ENCODE measurements at places on chromosomes 13 and 19. TPM values are rescaled to one million over a fixed set of nuclear protein-coding genes. Genes with fewer than 3 reads are reported as not detected.

FFAR1 gene
- not detected for total RNA-seq

FFAR3 gene
- not detected for total RNA-seq

DCLK1 gene
- 0.76 TPM for total RNA-seq

KLK14 gene
- 0.41 TPM for total RNA-seq

CRX gene
- not detected for total RNA-seq

MCEMP1 gene
- not detected for total RNA-seq

ZNF415 gene
- not detected for total RNA-seq

KLK10 gene
- total RNA-seq: 0.27 TPM

URI1 gene
- 87.9 TPM for total RNA-seq

TNNT1 gene
- total RNA-seq: 114 TPM

ONECUT3 gene
- total RNA-seq: not detected

VSTM2B gene
- total RNA-seq: 0.09 TPM

RNF113B gene
- total RNA-seq: not detected

KLK6 gene
- total RNA-seq: 0.17 TPM

ASF1B gene
- 32.6 TPM for total RNA-seq

ZNF547 gene
- total RNA-seq: 1.7 TPM

ZNF99 gene
- not detected for total RNA-seq

CEACAM7 gene
- total RNA-seq: not detected

TLE6 gene
- total RNA-seq: 3.4 TPM

SLITRK6 gene
- total RNA-seq: 0.39 TPM

C13orf42 gene
- total RNA-seq: not detected

NCAN gene
- total RNA-seq: 0.07 TPM

COL4A1 gene
- total RNA-seq: 83.2 TPM

RXFP2 gene
- not detected for total RNA-seq

Data from A549 treated with CORT108297 at 1 μM for 4 hours (cell line).